SJSA1 (cell line): ENCODE measurements at places on chromosomes 4 and X. TPM values are rescaled to one million over a fixed set of nuclear protein-coding genes. Genes with fewer than 3 reads are reported as not detected.
A peak's percentile ranks its signal among the peaks of the same experiment; 100 is the strongest.

DNA sequence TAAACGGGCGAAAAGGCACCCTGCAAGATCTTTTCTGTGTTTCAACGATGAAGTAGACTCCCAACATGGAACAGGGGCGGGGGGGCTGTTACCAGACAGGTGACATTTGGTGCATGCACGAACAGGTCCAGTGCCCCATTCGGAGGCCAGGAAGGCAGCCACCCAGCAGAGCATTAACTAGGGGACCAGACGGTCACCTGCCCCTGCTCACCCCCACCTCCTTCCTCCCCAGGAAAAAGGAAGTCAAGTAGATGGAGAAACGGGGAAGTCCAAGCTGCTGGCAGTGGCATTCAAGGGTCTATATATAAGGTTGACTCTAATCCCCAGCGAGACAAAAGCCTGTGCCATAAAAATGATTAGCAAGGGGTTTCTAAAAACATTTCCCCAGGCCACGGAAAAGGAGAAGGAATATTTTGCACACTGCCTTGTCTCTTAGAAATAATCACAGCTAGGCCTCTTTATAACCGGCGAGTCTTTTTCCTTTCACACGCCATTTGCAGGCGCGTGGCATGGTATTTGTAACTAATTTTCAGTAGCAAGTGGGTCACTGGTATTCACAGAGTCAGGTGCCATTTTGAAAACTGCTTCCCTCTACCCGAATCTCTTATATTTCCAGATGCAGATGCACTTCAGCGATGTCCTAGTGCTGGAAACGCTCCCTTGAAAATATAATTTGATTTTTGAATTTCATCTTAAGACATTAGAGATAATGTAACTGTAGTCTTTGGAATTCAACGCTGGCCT is 1.2 kb upstream of the TMSB4X start:
- H3K36me3 ChIP-seq: peaks cover 33% of the 10 kb centered on the region
- no peaks in the 10 kb centered on the region for H3K27me3 ChIP-seq
- H3K4me3 ChIP-seq: peak overlapping the region; percentile 63
- H3K27ac ChIP-seq: peak overlapping the region; percentile 87
- DNase-seq: no peak
- peaks cover 21% of the 10 kb centered on the region for H3K4me1 ChIP-seq

- no peak for DNase-seq
- H3K27me3 ChIP-seq: no peaks in the 10 kb centered on the region
- H3K27ac ChIP-seq: no peak overlapping the region
Observed at GRCh38 chr4:13793020-13793710, 165.6 kb upstream of the BOD1L1 start.

DNA sequence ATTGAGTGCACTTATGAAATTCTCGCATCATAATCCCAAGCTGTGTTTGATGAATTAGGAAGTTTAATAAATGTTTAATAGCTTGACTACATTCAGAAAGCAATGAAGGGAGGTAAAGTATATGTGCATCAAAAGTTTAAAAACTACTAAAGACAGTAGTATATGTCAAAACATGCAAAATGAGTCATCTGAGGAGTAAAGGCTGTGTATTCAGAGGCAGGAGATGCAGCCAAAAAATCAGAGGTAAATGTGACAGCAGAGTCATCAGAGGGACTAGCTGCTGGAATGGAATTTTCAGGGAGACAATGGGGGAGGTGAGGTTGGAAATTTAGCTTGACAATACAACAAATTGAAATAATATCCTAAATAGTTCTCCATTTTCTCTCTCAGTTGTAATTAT is 127.0 kb upstream of the FUNDC1 start:
- H3K36me3 ChIP-seq: no peaks in the 10 kb centered on the region
- H3K27me3 ChIP-seq: no peaks in the 10 kb centered on the region
- DNase-seq: no peak
- H3K4me1 ChIP-seq: no peaks in the 10 kb centered on the region
- no peak overlapping the region for H3K27ac ChIP-seq
- no peak overlapping the region for H3K4me3 ChIP-seq

- no peak for DNase-seq
- H3K27me3 ChIP-seq: no peaks in the 10 kb centered on the region
- no peak overlapping the region for H3K27ac ChIP-seq
- H3K4me3 ChIP-seq: no peak overlapping the region
Observed at GRCh38 chrX:96861218-96861617, 22.5 kb upstream of the RPA4 start.

RBMX2 gene
- 17.1 and 25.1 TPM in 2 replicates for total RNA-seq

POLN gene
- total RNA-seq: 0.61 TPM in 1 of 2 replicates, not detected in the other

DRP2 gene
- 0.03 TPM in 1 of 2 replicates, not detected in the other for total RNA-seq
